A172 (cell line): ENCODE measurements at places on chromosomes 5 and 9. TPM values are rescaled to one million over a fixed set of nuclear protein-coding genes. Genes with fewer than 3 reads are reported as not detected.

DNA sequence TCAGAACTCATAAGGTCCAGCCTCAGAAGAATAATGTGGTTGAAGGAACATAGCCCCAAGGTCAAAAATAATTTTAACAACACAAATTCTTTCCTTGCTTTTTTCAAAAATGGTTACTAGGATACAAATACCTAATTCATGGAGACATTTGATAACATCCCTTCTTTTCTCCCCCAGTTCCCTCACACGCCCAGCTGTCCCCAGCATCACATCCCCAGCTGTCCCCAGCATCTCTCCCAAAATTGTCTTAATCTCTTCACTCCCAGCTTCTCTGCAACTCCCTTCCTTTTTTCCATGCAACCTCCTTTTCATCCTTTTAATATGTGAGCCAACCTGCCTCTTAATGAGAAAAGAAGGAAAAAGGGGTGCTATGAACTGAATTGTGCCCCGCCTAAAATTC is 77.8 kb downstream of the FSTL4 start:
- no peak for DNase-seq

- no peak for DNase-seq
Measured at GRCh38 chr9:129685933-129686259, 20.4 kb downstream of the PRRX2 start.

DNA sequence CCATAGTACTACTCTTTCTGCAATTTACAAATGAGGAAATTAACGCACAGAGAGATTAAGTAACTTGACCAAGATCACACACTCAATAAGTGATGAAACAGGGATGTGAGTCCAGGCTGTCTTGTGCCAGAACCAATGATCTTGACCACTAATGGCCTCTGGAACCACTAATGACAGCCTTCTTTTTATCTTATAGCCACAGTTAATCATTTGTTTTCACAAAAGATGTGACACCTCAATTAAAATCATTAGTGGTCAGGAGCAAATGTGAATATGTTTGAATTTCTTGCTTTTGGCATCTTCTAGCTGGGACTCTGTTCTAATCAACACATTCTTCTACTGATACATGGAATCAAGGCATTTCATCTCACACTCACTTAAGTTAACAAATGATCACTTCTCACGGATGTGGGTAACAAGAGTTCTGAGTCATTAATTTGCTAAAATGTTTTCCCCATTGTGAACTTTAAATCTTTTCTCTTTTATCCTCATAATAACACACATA is 102.7 kb upstream of the CD180 start:
- peak; percentile 45 for DNase-seq

DNA sequence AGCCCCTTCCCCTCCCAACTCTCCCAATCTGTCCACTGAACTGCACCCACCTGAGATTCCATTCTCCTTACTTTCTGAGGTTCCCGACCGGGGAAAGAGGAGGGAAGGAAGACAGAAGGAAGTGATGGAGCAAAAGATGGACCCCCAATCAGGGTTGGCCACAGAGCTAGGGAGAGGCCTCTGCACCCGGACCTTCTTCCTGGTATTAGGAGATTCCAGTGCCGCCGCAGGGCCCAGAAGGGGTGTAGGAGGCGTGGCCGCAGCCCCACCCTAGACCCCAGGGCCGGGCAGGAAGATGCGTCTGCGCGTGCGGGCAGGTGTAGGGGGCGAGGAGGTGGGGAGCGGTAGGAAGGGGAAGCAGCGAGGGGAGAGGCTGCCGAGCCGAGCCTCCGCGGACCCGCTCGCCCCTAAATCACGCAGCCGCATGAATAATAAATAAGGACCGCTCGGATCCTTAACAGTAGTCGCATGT is 104.2 kb upstream of the MVB12B start:
- no peak for DNase-seq

DNA sequence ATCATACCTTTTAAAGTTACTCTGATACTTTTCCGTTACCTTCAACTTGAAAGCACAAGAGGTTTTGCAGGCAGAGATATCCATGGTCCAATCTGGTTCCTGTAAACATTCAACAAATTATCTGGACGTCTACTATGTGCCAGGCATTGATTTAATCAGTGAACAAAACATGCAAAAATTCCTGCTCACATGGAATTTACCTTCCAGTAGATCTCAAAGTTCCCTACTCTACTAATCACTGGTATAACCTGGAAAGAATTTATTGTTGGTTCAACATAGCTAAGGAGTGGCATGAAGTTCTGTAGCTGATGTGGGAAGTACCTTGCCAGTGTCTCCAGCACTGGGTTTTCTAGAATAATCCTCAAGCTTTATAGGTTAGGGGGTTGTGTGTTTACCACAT is 9.8 kb downstream of the OCLN start:
- no peak for DNase-seq

GRCh38 chr5:17400724-17401469 is 97.1 kb upstream of the TAF11L2 start:
- DNase-seq: no peak

DNA sequence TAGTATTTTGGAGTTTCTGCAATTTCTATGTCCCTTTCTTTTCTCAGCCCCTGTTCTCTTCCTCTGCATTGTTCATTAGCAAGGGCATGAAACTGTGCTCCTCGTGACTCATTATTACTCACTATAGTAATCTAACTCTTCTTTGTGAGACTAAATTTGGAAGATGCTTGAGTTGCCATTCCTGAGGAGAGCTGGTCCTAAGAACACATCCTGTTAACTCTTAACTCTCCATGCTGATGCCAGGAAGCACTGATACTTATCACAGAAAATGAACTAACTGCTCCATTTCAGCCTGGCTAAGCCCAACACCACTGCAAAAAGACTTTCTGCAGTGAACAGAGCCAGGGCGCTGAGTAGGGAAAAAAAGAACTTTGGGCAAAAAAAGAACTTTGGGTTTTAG is 10.6 kb upstream of the CSNK1A1 start:
- peak; percentile 98 for DNase-seq

DNA sequence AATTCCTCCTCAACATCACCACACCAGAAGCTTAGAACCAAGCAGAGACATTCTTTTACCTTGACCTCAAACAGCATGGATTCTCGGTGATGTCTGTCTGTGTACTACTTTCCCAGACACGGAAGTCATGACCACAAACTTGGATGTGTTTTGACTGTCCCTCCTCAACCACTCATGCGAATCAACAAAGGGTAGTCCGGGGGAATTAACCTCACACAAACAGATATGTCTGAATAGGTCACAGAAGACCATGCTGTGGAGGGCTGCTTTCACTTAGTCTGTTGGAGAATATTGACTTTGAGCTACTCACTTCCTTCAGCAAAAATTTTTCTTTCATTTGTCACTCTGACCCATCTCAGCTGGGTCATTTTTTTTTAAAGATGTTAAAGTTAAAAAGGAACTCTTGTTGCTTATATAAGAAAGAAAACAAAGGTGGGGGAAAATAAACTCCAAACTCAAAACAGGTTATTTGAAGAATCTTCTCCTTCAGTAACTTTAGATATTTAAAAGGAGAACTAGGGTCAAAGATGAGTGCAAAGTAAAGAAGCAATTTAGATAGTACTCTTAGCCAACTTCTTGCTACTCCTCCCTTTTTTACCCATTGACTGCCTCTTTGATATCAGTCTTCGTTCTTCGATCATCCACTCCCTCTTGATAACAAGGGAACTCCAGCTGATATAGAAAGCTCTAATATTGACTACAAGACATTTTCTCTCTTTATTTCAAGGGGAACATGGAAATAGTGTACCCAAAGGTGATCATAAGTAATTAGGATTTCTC is 343.4 kb upstream of the CDH6 start:
- DNase-seq: peak; percentile 19

DNA sequence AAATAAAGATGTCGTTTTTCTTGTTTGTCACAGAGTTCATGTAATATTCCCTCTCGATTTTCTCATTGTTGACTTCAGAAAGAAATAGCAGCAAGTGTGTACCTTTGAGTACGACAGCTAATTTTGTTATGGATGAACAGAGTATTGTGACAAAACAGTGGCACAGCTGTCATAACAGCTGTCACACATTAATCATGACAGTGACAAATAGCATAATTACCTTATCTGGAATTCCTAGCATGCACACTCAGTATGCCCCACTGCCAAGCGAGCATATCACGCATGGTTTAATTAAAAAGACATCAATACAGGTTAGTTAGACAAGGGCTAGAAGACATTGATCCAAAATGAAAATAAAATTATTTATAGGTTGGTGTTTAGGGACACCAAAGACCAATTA is 375.1 kb downstream of the SPATA31D1 start:
- DNase-seq: no peak

GRCh38 chr9:5230554-5230953 is 665 bp upstream of the INSL4 start:
- no peak for DNase-seq

- DNase-seq: no peak
Measured at GRCh38 chr9:8155706-8156105, 356.1 kb upstream of the DMAC1 start.

GRCh38 chr9:80375477-80375876 is 803.7 kb downstream of the TLE4 start:
- DNase-seq: no peak

DNA sequence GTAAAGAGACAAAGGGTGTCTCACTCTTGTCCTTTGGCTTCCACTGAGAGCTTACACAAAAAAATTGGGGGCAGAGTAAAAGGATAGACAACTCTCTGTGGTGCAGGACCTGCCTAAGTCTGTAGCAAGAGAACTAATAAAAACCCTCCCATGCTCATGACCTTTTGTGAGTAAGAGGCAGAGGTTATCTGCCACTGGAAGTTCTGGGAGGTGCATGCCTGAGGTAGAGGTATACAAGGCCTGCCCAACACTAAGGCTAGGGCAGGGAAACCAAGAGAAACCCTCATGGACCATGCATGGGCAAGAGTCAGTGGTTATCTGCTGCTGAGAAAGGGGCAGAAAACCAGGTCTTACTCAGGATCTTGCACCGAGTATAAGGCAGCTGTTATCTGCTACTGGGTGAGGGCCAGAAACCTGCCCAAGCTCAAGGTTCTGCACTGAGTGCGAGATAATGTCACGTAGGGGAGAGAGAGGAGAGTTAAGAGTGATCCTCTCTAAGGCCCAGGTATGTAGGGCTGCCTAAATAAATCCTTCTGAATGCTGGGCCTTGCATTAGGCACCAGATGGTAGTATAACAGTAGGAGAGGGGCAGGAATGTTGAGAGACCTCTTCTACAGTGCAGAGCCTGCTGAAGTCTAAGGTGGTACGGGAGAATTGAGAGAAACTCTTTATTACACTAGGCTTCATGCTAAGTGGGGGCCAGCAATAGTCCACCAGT is 143.4 kb downstream of the MACROH2A1 start:
- DNase-seq: no peak

GRCh38 chr9:96183751-96184150 is 118.2 kb downstream of the HSD17B3 start:
- no peak for DNase-seq

DNA sequence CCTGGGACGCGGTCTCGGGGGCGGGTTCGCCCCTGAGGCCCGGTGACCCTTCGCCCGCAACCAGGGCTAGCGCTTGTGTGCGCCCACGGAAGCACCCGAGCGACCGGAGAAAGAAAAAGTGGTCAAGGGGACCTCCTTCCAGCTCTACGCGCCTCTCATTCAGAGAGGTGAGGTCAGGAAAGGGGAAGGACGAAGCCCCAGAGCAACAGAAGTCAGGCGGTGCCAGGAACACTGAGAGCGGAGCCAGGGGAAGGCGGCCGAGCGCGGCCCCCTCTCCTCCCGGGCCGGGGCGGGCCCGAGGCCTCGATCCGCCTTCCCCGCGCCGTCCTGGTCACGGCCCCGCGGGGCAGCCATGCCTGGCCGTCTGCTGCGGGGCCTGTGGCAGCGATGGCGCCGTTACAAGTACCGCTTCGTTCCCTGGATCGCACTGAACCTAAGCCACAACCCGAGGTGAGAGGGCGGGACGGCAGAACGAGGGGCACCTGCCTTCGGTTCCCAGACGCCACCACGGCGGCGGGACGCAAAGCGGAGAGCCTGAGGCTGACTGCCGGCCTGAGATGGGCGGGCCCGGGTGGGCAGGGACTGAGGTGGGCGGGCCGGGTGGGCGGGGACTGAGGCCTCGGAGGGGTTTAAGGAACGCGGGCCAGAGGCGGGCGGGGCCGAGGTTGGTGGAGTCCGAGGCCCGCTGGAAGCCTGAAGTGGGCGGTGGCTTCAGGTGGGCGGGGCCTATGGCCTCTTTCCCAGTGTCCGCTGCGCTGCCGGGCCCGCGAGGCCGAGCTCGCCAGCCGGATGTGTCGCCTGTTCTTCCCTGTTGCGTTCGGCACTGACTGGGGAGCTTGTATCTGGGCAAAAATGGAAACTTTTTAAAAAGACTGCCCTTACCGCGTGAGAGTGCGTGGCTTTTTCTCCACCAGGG is at the start of gene SETD9:
Gene SETD9, plus strand, starts transcription at position 303 of the 916 bp plus-strand sequence. Its CDS starts 50 bp downstream, at position 353.
- peak; percentile 95 for DNase-seq

- DNase-seq: no peak
Measured at GRCh38 chr9:108265065-108265464, 590.7 kb downstream of the ACTL7B start.

- DNase-seq: peak; percentile 71
Measured at GRCh38 chr9:32423371-32423770, 38.9 kb downstream of the ACO1 start.

DNA sequence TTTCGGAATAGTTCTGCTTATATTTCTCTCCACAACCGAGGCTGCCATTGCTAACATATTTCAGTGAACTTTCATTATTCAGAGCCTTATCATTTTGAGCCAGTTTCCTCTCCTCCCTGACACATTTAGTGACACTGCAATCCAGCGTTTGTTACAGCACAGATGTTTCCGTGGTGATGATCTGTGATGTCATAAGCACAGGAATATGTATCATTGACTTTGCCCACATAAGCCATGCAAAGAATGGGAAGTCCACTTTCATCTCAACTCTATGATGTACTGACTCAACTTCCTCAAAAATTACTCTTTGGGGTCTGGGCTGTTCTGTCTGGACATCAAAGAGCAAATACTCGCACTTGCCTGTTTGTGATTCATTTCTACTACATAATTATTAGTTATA is 291.8 kb downstream of the EBF1 start:
- no peak for DNase-seq

Gene TRPM6
- total RNA-seq: 0.05 and 0.17 TPM in 2 replicates

Gene MSANTD3
- 239 and 265 TPM in 2 replicates for total RNA-seq

Gene CAMK4
- total RNA-seq: 8.1 and 12.9 TPM in 2 replicates

Gene GFRA3
- total RNA-seq: not detected in 2 replicates

Gene FYB1
- 0.05 and 0.12 TPM in 2 replicates for total RNA-seq

Gene ISL1
- not detected in 2 replicates for total RNA-seq

Gene SLC6A7
- not detected in 2 replicates for total RNA-seq

Gene AMBP
- 0.79 and 1.7 TPM in 2 replicates for total RNA-seq

Gene SEC24A
- 19.0 and 20.3 TPM in 2 replicates for total RNA-seq

Gene BSPRY
- total RNA-seq: not detected in 2 replicates

Gene TRMO
- total RNA-seq: 22.5 and 29.8 TPM in 2 replicates

Gene ANKRD18A
- 0.10 TPM in 1 of 2 replicates, not detected in the other for total RNA-seq

Gene SARDH
- total RNA-seq: 30.5 and 31.0 TPM in 2 replicates
